ENCODE measurements at places on chromosomes 6 and 20.

DNA sequence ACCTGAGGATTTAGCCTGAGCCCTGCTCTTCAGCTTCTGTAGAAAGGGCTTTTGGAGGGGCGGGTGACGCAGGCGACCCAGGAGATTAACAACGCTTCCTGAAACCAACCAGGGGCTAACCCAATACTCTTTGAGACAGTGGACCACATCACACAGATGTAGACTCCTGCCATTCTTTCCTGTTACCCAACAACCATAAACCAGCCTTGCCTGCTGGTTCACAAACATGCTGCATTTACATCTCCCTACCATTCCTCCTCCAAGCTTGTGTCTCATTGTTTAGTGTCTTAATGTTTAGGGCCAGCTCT is 28.3 kb downstream of the PPP1R16B start:
- no peak for DNase-seq

DNA sequence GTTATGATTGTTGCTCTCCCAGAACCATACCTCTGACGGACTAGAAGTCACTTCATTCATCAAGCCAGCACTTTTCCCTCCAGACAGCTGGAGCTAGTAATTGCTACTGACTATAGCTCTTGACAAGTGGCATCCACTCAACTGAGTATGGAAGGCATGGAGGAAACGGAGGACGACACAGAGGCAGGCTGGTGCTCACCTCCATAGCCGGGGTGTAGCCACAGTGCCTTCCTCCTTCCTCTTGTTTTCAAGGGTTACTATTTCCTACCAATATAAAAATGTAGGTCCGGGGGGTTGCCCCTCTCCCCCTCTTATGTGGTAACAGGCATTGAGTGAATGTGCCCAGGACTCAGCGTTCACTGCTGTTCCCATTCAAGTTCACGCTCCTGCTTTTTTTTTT is 23.5 kb upstream of the FOXC1 start:
- DNase-seq = no peak

DNA sequence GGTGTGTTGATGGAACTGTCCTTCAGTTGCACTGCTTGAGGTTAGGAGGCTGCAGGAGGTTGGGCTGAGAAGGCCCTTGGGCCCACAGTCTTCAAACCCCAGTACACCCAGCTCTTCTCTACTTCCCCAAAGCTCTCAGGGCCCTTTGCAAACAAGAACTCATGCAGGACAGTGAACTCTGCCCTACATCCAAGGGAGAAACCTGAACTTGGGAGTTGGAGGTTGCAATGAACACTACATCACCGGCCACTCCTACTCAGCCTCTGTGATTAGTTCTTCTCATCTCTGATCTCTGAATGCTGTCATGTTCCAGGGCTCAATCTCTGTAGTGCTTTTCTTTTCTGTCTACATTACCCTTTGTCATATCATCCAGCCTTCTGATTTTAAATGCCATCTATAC is 148.5 kb upstream of the PDE7B start:
- DNase-seq = no peak

GRCh38 chr6:169344750-169345065 is 91.1 kb upstream of the THBS2 start:
- no peak for DNase-seq

DNA sequence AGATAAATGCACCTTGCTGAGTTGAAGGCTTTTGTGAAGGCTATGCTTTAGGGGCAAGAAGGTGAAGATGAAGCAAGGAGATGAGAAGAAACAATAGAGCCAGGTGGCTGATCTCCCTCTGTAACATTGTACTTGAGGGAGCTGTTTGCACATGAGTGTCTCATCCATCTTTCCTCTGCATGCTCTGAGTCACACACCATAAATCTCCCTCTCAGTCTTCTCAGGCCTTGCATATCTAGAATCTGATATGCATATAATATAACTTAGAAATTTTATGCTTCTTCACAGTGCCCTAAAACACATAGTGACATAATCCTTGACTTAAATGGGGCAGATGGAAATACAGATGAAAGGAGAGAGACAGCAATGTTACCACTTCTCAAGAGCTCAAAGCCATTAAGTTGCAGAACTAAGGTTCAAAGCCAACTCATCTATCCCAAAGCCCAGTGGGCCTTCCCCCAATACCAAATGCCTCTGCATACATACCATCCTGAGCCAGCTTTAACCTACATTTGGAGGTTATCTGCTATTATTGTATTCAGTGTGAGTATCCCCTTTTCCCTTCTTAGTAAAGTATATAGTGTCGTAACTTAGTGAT is 62.4 kb upstream of the STXBP5 start:
- DNase-seq = no peak

DNA sequence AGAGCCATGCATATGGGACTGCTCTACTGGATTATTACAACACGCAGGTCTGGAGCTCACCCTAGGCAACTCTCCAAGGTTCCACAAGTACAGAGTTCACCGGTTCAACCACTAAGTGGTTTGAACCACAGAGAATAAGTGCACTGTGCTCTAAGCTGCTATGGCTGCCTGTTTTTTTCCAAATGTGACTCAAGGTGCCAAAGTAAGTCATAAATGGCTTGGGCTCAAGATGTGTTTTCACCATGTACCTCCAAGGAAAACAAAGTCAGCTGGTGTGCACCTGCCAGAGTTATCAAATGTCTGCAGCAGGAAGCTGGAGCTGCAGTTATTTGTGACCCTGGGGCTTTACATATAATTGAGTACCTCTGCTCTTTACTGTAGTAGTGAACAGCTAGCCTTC is 76.7 kb downstream of the PREP start:
- no peak for DNase-seq

GRCh38 chr20:8428988-8429387 is 296.9 kb downstream of the PLCB1 start:
- no peak for DNase-seq

DNA sequence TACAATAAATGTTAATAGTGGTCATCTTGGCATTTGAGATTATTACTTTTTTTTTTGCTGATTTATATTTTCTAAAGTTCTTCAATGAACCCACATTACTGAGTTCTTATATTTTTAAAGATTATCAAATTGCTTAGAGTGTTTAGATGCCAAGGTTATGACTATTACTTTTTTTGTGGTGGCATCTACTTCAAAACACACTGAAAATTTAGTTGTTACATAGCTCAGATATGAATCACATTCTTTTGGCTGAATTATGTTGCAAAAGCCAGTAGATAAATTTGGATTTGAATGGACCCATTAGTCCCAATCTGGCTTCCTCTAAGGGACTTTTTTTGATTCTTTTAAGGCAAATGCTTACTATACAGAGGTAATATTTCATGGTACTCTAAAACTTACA is 8.9 kb downstream of the UTRN start:
- DNase-seq = no peak

GRCh38 chr6:89667872-89668556 is 29.5 kb upstream of the LYRM2 start:
- DNase-seq = no peak

DNA sequence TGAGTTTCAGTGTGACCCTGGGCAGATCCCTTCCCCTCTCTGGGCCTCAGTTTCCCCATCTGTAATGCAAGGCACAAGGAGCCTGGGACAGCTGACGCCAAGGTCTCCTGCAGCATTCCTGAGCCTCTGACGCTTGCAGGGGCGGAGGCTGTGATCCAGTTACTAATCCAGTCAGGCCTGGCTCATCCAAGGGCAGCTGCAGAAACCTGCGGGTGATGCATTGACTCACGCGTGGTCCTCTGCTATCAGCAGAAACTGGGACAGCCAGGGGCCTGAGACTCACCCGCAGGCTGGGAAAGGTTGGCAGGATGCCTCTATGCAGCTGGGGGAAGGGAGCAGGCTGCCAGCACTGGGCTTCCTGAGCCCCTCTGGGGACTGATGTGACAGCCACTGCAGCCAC is 65.0 kb upstream of the SIRPA start:
- no peak for DNase-seq

DNA sequence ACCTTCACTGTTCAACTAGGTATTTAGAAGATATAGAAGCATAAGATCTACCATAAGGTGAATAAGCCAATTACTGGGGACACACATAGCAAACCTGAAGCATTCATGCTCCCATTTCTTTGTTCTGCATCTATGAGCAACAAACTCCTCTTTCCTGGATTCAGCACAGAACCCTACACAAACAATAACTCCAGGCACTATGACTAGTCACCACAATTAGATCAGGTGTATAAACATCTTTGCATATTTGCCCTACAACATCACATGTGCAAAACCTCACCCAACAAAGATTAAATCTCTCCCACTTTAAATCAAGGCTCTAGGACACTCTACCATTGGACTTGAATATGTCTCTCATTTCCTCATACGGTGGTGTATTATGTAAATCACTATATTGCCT is 652.3 kb downstream of the EPHA7 start:
- no peak for DNase-seq

DNA sequence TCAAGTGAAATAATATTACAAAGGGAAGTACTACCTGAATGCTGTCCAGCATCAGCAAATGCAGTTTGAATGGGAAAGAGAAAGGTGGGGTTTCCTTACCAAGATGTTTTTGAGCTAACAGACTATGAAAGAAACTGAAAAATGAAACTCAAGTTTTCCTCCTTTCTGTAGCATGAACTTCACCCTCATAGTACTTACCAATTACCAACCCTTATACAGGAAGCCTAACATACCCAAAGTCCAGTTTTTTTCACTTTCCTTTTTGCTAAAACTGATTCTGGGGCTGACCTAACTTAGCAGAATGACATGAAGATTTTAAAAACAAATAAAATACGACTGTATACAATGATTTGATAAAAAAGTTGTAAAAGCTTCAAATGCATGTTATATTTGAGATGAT is 5.2 kb downstream of the ZNFX1 start:
- no peak for DNase-seq

DNA sequence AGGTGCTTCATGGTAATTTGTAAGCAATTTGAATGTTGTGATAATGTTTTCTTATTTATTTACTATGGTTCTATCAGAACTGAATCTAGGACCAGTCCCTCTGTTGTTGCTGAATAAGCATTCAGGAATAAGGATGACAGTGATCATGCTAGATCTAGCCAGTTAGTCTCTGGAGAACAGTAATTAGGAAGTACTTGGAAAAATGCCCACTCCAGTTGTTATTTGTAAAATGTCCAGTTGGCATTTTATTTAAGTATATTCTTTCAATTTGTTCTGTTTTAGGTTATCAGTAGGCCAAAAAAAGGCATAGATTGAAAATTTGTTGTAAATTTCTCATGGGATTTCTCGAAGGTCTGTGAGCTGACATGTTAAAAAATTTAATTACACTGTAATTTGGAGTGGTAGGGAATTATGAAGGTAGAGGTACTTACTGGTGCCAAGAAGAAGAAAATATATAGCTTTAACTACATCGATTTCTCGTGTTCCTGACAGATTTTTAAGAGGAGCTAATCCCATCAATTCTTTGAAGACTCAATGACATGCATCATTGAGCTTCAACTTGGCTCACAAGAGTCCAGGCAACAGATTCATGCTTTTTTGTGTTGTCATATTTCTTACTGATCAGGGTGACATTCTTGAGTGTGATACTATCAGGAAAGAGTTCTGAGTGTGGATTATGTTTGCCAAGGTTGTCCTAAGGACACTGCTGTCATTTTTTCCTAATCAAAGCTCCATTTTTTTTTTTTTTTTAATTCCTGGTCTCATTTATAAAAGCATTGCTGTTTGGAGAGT is 177.3 kb downstream of the CARMIL1 start:
- no peak for DNase-seq

- no peak for DNase-seq
Observed at GRCh38 chr6:33197431-33198048, 2.9 kb downstream of the RXRB start.

DNA sequence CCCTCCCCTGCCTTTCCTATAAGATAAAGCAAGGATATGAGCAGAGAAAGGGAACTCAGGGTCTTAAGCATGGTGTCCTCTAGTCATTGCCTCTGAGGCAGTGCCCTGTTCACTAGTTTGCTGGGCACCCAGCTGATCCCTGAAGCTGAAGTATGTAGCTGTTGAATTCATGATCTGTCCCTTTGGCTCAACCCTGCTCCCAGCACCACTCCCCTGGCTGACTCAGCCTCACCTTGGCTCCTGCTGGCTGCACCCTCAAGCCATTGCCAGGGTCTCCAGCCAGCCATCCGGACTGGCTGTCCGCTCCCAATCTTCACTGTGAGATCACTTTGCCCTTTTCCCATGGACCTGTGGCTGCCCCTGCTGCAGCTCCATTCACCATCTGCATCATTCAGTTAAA is 25.9 kb upstream of the UST start:
- no peak for DNase-seq

- DNase-seq = no peak
Observed at GRCh38 chr6:24743265-24743943, 24.4 kb upstream of the C6orf62 start.

- no peak for DNase-seq
Observed at GRCh38 chr6:39836606-39837005, 44.4 kb downstream of the DAAM2 start.

GRCh38 chr6:15791448-15792181 is 128.8 kb upstream of the DTNBP1 start:
- DNase-seq = no peak

GRCh38 chr6:24489881-24490280 is 503 bp upstream of the GPLD1 start:
- DNase-seq = no peak

DNA sequence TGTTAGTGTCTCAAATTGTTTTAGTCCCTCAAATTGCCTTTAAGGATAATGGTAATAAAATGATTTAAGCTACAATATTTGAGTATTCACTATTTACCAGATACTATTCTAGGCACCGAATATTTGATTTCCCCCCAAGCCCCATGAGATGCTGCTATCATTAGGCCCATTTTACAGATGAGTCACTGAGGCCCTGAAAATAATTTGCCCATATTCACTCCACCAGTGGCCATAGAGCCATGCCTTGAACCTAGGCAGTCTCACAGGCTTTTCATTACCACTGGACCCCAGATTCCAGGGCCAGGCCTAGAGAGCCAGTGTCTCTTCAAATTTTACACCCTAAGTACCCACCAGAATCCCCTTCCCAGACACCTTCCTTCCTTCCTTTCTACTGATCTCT is 133.7 kb downstream of the LINC00237 start:
- DNase-seq = no peak

GRCh38 chr20:58431134-58431533 is 42.1 kb downstream of the VAPB start:
- no peak for DNase-seq

DNA sequence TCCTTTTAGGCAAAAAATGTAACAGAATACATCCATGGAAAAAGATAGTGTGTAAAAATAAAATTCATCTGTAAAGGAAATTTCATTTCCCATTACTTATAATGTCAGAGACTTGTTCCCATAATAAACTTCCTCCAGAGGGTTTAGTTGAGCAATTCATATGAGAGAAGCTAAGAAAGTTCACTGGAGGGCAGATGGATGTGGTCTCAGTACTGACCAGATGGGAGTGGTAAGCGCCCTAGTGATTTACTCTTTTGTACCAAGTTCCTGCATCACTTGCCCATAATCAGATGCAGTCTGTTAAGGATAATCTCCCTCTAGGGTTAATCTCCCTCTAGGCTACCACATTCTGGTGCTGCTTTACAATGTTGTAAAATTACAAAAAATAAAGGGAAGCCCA is 61.7 kb downstream of the ESF1 start:
- DNase-seq = no peak
